ENCODE measurements at places on chromosomes 2 and 18. TPM values are rescaled to one million over a fixed set of nuclear protein-coding genes. Genes with fewer than 3 reads are reported as not detected.

SLC9A2 gene
- not detected for total RNA-seq

SH3RF3 gene
- 2.6 TPM for total RNA-seq

CTDP1 gene
- total RNA-seq: 24.2 TPM

DNAJC5G gene
- not detected for total RNA-seq

Data from smooth muscle cell of bladder (primary cell).